GM13976 (cell line): ENCODE measurements at places on chromosomes 16 and 17.

DNA sequence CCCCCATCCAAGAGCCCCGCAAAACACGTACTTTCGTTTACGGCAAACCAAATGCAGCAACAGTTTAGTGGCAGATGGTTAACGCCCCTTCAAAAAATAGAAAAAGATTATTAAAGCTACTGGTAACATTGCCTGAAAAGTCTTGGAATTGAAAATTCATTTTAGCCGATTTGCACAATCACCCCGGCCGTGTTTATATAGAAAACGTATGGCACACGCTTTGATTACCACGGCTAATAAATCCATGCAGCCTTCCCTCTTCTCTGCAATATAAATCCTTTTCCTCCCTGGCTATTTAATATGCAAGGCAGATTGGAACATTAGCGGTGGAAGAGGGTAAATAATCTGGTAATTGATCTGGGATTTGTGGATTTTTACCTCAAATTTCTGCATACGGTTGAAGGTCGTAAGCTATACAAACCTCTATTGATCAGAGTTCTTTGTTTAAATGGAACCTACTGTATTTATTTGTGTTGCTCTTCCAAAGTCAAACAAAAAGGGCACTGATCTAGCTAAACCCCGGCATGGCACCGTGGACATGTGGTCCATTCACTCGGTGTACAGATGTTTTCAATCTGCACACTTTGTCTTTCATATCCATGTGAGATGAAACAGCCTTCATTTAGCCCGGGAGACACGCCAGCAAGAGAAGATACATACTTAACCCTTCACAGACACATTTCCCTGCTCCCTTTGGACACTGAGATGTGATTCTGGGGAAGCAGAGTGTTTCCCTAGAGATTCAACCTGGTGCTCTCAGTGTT lies 238.1 kb upstream of the MAF start:
- DNase-seq: no peak

- no peak for DNase-seq
Measured at GRCh38 chr16:68759062-68759461, 22.0 kb downstream of the CDH1 start.

DNA sequence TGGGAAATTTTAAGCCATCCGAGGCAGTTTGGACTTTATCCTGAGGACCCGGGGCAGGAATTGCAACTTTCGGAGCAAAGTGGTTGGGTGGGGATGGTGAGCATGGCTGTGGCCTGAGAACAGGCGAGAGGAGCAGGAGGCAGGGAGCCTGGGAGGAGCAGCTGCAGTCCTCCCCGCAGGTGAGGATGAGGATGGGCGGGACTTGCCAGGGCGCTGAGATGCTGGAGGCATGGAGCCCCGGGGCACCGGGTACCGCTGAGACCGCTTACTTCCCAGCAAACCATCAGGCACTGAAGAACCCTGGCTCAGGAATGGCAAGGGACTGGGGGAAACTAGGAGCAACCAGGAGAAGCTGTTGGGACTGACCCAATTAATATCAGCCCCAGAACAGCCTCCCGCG lies 210.8 kb downstream of the GSG1L start:
- peak; percentile 8 for DNase-seq

DNA sequence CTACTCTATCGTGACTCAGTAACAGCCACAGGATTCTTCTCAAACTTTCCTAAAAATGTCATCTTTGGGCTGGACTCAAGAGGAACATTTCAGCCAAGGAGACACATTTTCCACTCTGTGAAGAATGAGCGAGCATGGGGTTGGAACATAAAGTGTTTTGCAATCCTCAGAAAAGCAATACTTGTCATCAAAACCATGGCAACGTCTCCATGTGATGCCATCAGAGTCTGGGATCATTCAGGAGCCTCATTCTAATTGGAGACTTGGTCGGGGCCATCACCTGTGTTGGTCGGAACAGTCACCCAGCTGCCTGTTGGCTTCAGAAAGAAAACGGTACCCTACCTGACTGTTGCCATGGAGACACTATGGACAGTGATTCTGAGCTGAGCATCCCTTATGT lies 25.5 kb downstream of the MYOCD start:
- no peak for DNase-seq

GRCh38 chr17:41496803-41497484 lies 7.2 kb upstream of the KRT36 start:
- peak; percentile 76 for DNase-seq

DNA sequence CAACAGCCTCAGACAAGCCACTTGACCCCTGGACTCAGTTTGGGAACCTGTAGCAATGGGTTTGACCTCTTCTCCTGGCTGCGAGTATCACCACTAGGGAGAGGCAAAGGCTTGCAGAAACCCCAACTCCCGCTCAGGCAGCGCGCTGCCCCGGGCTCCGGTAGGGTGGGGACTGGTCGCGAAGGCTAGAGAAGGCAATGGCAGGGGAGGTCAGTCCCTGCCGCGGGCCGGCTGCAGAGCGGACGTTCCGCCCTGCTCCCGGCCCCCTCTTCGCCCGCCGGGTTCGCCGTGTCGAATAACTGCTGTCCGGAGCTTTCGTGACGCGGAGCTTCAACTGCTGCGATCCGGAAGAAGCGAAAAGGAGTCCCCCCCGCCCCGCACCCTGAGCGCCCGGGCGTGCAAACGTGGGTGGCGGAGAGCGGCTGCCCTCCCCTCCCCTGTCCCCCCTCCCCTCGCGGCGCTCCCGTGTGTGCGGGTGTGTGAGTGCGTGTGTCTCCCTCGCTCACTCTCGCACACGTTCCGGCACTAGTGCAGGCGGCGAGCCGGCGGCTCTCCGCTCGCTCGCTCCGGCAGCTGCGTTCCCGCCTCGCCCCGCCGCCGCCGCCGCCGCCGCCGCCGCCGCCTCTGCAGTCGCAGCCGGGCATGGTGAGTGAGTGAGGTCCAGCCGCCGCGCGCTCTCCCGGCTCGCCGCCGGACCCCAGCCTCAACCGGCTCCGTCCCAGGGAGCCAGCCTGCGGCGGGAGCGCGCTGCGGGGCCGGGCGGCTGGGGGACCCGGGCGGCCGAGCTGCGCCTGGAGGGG lies 772 bp upstream of the SHISA6 start:
- DNase-seq: no peak

GRCh38 chr16:70416748-70417616 lies 21.9 kb downstream of the ST3GAL2 start:
- DNase-seq: peak; percentile 83

DNA sequence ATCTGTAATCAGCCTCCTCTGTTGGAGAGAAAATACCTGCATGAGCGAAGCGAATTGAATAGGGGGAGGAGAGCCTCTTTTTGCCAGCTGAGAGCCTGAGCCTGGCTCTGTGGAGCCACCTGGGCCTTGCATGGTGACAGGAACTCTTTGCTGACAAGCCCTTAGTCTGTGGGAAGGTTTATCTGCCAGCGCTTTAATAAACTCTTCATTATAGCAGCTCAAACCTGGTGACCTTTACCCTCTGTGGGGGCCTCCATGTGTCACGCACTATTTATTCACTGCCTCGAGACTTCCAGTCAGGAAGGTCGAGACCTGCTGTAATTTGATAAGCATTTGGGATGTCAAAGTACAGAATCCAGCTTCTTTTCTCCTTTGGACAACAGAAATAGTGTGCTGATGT lies 282.6 kb downstream of the CBLN1 start:
- no peak for DNase-seq

DNA sequence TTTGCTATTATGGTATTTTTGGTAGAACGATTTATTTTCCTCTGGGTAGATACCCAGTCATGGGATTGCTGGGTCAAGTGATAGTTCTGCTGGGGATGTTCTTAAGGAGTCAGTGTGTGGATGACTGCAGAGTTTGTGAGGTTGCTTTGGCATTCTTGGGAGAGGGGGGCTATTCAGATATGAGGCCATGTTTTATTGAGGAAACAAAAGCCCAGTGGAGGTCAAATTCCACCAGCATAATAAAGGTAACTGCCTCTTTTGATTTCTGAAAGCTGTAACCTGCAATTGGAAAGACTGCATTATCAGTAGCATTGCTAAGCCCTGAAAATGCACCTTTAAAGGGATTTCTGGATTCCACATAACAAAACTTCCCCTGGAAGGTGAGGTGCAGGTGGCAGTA lies 43.7 kb upstream of the HNF1B start:
- DNase-seq: no peak

GRCh38 chr17:35094902-35095301 lies 24.8 kb downstream of the RAD51D start:
- DNase-seq: no peak

DNA sequence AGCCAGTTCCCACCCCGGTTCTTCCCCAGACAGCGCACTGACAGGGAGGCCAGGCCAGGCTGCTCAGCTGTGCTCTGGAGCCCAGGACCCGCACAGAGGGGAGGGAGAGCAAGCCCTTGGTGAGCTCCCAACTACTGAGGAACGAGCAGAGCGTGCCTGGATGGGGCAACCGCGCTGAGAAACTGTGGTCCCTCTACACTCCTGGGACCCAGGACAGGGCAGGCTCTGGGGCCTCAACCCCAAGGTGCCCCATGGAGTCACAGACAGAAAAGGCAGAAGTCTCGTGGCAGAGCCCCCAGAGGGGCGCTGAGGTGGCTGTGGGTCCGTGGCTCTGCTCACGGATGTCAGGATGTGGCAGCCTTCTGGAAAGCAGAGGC lies 16.3 kb downstream of the SLX4 start:
- DNase-seq: peak; percentile 25

DNA sequence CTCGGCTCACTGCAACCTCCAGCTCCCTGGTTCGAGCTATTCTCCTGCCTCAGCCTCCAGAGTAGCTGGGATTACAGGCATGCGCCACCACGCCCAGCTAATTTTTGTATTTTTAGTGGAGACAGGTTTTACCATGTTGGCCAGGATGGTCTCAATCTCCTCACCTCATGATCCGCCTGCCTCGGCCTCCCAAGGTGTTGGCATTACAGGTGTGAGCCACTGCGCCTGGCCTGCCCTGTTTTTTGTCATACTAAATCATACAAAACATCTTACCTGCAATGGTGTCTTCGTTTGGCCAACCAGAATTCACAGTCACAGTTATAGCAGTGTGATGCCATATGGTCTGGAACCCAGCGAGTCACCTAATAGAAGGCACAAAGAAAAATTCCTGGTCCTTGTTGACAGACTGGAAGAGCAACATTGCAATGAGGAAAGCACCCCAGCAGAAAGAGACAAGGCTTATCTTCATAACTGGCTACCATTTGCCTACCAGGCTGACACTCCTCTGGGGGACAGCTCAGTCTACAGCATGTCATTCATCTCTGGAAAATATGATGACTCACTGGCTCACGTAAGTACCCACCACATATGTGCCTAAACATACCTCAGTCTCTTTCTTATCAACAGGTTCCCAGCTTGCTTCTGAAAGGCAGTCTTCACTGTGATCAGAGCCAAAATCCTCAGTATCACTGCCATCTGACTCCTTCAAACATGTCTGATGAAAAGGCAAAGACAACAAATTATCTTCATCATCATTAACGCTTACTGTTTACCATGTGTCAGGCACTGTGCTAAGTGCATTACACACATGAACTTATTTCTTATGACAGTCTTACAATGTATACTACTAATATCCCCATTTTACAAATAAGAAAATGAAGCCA lies 4.3 kb upstream of the HSF5 start:
- DNase-seq: no peak
